ENCODE measurements at places on chromosomes 11 and 22.

DNA sequence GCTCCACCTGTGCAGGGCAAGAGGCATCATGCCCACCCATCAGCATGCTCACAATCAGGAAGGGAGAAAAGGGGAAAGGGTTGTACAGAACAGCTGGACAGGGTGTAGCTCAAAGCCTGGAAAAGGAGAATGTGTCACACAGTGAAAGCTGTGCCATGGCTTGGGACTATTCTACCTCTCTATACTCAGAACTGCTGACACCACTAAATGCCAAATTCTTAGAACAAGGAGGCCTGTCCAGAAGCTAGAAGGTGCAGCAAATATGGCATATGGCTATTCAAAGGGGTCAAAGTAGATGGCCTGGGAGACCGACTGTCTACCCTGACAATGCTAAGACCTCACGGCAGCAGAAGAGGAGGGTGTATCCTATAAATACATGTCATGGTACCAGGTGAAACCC lies 12.8 kb downstream of the HPS4 start:
- no peak for DNase-seq

DNA sequence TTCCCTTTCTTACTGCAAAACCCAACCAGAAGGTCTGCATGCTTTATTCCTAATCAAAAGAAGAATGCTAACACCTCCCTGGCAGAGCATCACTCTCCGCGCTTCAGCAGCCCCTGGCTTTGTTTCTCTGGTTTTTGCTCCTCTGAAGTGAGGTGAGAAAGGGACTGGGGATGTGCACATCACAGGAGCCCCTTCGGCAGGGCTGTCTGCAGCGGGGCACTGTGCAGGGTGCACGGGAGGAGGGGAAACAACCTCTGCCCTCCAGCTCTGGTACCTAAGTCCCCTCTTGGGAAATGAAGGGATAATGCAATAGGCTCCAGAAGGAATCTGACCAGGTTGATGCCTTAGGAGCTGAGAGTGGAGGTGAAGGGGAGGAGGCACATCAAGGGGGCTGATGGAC lies 312.7 kb downstream of the NTM start:
- no peak for DNase-seq

GRCh38 chr22:39151329-39151975 lies 1.0 kb downstream of the CBX7 start:
- no peak for DNase-seq

GRCh38 chr11:18457450-18457849 lies 1.8 kb downstream of the LDHAL6A start:
- DNase-seq, result peak; percentile 32

- peak; percentile 36 for DNase-seq
Measured at GRCh38 chr11:107598225-107599139, 7.5 kb downstream of the ELMOD1 start.

DNA sequence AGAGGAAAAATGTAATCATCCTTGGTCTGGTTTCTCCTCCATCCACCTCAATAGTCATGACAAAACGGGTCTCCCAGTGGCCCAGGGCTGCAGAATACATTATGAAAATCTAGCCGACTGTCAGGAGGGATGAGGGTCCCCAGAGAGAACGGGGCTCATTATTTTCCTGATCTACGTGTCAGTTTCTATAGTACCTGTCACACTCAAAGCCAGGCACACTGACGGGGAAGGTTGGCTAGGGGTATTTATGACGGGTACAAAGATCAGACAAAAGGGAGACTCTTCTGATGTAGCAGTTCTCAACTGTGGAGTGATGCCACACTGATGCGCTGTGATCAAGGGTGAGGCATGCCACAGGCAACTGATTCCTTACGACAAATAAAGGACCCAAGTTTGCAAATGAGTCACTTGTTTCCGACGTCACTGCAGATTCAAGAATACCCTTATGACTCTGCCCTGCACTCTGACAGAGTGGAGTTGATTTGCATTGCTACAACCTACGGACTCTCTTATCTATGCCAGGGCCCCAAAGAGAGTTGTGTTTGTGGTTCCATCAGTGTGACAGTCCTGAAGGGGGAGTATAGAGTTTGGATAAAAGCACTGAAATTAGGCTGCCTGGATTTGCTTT lies 188.2 kb upstream of the TBCEL start:
- DNase-seq, result no peak

DNA sequence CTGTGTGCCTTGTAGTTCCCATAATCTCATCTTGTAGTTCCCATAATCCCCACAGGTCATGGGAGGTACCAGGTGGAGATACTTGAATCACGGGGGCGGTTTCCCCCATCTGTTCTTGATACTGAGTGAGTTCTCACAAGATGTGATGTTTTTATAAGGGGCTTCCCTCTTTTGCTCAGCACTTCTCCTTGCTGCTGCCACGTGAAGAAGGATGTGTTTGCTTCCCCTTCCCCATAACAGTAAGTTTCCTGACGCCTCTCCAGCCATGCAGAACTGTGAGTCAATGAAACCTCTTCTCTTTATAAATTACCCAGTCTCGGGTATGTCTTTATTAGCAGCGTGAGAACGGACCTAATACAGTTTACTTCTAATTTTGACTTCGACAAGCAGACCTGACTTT lies 14.0 kb upstream of the SMIM38 start:
- no peak for DNase-seq

DNA sequence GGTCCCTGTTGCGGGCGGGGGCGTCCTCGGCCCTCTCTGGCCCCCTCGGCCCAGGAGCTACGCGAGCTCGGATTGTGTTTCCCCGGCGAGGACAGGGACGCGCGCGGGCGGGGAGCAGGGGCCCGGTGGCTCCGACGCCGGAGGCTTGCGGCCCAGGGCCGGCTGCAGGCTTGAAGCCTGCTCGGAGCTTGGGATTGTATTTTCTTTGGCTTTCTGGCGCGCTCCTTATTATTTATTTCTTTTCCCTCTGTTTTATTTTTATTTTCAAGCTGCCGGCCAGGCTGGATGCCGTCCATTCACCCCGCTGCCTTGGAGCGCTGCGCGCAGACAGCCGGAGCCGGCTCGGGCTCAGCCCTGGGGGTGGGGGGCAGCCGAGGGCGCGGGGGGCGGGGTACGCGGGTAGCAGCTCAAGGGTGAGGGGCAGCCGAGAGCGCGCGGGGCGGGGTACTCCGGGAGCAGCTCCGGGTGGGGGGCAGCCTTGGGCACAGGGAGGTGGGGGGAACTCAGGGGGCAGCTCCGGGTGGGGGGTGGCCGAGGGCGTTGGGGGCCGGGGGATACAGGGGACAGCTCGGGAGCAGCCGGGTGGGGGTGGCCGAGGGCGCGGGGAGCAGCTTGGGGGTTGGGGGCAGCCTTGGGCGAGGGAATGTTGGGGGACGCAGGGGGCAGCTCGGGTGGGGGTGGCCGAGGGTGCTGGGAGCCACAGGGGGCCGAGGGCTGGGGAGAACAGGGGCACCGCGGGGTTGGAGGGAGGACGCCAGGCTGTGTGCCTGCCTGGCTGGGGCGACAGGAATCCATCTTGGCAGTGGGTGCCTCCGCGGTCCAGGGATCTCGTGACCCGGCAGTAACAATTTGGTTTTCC lies 42.7 kb downstream of the KCNJ1 start:
- DNase-seq, result no peak

- DNase-seq, result peak; percentile 96
Measured at GRCh38 chr11:70423523-70424505, 25.5 kb downstream of the CTTN start.

GRCh38 chr11:129538323-129538722 lies 162.7 kb downstream of the BARX2 start:
- no peak for DNase-seq

DNA sequence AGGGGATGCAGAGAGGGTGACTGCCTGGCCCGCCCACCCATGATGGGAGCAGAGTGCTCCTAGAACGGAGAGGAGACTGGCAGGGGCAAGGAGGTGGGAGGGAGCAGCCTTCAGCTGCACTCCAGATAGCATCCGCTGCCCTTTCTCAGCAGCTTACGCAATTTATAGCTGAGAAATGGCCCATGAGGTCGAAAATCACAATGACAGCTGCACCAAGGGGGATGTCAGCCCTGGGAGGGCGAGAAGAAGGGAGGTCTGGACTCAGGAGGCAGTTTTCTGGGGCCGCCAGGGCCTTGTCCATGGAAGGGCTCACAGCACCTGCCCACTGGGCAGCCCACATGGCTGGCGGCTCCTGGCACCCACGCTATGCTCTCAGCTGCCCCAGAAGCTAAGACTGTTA lies 17.6 kb upstream of the MOB2 start:
- DNase-seq, result no peak

GRCh38 chr22:38782402-38783094 lies 11.4 kb downstream of the DNAL4 start:
- DNase-seq, result peak; percentile 53

DNA sequence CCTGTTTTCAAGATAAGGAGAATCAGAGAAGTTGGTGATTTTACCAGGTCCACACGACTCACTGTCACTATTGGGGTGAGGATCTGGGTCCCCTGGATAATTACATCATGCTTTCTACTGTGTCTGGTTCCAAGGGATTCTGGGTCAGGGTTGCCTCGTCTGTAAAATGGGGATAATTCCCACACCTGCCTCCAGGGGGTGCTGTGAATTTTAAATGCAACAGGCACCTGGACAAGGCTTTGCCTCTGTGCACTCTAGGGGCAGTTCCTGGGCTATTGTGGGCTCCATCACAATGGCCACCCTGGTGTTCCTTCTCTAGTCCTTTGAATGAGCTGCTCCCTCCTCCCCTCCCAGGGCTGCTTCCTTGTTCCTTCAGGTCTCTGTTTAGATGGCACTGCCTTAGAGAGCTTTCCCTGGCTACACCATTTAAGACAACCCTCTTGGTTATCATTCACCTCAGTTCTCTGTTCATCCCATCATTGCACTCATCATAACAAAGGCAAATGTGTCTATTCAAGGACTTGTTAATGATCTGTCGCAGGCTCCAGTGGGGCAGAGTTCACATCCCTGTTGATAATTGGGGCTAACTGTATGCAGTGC lies 178.6 kb downstream of the MIAT start:
- peak; percentile 55 for DNase-seq

GRCh38 chr11:32092581-32093170 lies 1.8 kb downstream of the RCN1 start:
- DNase-seq, result no peak

DNA sequence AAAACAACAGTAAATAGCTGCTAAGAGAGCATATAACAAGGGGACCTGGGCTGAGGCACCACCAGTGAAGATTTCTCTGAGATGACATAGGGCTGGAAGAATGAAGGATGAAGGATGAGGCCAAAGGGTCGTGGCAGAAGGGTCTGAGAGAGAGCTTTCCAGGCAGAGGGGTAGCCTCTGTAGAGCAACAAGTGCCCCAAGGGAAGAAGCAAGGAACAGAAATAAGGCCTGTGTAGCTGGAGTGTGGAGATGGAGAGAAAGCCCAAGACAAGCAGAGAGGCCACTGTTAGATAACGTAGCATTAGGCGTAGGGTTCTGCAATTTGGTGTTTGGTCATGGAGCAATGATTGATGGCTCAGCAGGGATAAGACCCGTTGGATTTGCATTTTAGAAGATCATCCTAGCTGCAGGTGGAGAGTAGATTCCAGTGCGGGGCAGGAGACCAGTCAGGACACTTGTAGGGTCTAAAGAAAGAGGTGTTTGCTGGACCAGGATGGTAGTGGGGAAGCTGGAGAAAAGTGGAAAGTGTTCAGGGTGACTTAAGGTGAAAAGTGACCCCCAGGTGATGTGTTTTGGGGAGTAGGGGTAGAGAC lies 47.6 kb downstream of the EXPH5 start:
- no peak for DNase-seq

DNA sequence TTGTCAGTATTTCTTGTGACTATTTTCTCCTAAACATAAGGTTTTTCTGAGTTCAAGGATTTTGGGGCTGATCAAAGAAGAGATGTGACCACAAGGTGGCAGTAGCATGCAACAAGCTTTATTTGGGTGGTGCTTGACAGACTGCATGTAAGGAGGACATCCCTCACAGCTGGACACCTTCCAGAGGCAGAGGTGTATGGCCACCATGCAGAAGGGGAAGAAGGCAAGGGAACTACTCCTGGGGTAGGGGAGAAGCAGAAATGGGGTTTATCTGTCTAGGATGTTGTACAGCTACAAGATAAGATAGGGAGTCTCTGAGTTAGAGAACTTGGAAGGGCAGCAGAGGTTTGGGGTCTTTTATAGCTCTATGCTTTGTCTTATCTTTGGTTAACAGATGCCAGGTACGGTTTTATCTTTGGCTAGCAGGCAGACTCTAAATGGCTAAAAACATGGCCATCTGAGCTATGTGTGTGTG lies 5.1 kb upstream of the BIRC2 start:
- DNase-seq, result peak; percentile 90

DNA sequence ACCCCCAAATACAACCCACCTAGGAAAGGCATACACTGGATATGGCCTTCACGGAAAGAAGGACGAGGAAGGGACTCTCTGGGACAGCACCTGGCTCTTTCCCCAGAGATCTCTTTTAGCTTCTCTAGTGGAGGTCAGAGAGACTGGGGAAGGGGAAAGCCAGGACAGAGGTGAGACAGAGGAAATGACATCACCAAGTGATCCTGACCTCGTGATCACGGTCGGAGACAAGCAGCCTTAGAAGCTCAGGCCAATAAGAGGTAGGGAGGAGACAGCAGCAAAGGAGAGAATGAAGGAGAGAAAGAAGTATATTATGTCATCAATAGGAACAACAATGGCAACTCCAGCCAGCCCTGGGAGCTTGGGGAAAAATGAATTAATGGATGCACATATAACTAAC lies 15.4 kb upstream of the TMPRSS13 start:
- DNase-seq, result no peak

DNA sequence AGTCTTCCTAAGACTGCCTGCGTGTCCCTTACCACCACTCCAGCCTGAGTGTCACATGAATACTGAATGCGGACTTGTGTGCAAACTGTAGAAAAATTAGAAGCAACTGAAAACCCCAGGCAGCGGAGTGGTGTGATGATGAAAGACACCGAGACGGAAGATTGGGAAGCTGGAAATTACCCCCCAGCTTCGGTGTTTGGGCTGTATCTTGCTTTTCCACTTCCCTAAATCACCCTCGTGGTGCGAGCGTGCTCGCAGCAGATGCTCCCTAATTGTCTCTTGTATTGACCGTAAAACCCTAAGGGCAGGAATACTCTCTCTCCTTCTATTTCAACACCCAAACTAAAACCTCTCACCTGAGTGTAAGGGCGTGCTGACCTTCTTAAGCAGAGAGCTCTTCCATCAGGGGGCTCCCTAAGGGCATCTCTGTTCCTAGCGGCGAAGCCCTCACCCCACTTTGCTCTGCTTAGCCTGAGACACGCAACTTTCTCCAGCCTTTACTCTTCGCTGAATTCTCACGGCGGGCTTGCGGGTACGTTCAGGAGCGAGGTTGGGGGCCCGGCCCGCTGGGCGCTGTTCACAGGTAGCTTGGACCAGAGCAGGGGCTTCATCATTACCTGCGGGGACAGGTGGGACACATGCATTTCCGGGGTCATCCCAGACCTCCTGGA lies 62.4 kb downstream of the CRYBB2 start:
- no peak for DNase-seq
